ENCODE measurements at places on chromosomes 7 and 10.

DNA sequence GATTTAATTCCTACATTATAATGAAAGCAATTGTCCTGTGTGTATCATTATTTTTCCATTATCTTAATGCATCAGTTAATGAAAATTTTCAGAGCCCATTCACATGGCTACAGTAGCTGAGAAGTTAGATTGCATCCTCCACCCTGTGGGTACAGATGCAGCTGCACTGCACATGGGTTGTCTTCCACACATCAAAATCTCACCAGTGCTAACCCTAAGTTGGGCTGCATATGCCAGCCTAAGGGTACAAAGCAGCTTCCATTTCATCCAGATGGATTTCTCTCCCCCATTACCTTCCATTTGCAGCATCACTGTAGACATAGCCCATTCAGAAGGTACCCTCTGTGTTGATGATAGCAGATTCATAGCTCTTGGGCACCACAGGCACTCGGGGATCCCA lies 74.7 kb upstream of the WDR11 start:
- no peak for DNase-seq

DNA sequence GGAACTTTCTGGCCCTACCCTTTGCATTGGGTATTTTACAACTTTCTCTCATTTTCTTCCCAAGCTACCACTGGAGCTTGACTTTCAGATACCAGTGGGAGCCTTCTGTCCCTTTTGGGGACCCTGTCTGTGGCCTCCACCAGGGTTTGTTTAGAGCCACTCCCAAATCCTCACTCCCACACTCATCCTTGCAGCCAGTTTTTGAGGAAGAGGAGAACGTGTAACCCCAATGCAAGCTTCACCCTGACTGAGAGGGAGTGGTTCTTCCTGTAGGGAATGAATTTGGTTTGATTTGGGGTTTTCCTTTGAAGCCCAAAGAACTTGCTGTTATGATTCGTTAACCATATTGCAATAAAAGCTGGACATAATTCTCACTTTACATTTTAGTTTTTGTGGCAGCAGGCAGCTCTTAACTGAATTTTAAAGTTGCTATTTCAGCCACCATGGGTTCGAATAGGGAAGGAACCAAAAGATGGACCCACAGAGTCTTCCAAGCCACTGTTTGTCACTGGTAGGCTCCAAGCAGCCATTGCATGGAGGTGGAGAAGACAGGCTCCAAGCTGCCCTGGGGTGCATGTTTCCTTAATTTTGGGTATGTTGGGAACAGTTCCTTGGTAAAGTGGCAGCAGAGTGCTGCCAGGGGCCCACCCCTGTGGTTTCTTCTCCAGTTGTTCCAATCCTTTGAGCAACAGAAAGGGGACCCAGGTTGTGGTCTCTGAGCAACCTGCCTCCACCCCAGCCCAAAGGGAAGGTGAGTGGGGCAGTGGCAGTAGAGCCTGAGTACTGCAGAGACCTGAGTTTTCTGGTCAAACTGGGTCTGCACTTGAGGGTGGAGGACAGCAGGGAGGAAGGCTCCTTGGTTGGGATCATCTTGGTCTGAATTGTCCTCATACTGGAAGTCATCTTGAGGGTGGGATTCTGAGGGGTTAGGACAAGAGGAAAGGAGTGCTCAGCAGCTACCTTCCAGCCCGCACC lies 5.1 kb downstream of the EVX1 start:
- no peak for DNase-seq

- no peak for DNase-seq
These were observed 153.6 kb downstream of the DYNC1I1 start for GRCh38 chr7:95925971-95926370.

GRCh38 chr10:92470026-92470425 lies 103.9 kb downstream of the IDE start:
- DNase-seq: no peak

DNA sequence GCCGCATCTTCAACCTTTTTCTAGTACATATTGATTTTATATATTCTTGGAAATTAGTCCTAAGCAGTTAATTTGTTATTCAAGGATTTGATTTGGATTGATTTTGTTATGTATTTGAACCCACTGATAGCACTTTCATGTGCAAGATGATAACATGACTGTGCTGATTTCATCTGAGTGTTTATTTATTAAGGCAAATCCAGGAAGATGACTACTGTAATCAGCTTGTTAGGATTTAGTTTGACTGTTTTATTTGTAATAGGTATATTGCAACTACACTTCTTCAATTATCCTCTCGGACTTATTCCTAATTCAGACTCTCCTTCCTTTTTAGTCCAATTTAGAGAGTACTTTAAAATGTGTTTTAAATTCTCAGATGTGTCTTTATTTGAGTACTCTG lies 75.1 kb upstream of the PRKG1 start:
- no peak for DNase-seq

GRCh38 chr7:87599336-87599735 lies 1.3 kb downstream of the ABCB1 start:
- no peak for DNase-seq

- DNase-seq: no peak
These were observed 38.1 kb downstream of the RASGEF1A start for GRCh38 chr10:43228783-43229207.

GRCh38 chr10:17665747-17666146 lies 21.8 kb downstream of the STAM start:
- no peak for DNase-seq

GRCh38 chr7:27185854-27186667 lies 1.0 kb upstream of the HOXA11 start:
- DNase-seq: peak; percentile 19

DNA sequence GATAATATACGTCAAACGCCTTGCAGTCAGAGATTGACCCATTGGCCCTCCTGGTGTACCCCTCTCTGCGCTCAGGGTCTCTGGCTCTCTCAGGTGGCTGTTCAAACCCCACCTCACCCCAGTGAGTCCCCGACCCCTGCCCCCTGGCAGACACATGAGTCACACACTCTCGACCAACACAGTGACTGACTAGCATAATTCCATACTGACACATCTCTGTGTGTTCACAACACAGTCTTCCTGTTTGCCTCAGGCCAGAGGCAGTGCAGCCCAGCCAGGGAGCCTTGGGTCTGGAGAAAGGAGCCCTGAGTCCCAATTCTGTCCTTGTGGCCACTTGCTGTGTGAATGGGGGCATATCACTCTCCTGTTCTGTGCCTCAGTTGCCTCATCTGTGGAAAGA lies 40.1 kb downstream of the PALD1 start:
- no peak for DNase-seq

DNA sequence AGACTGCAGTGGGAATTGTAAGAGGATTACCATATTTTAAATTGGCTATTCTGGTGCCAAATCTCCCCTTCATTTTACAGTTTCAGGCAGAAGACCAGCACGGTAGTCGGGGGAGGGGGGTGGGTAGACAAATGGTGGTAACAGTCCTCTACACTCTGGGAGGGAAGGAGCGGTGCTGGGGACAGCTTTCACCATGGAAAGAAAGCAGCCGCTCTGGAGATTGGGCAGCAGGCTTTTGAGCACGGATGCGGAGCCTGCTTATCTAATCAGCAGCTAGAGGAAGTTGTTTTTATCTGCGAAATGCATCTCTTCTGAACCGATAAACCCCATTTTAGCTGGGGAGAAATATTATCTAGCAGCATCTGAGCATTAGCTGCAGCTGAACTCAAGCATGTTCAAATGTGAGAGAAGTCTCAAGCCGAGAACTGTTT lies 28.7 kb downstream of the IKZF1 start:
- no peak for DNase-seq

- DNase-seq: no peak
These were observed 899.1 kb upstream of the ZWINT start for GRCh38 chr10:57260175-57260574.

GRCh38 chr7:79713276-79713675 lies 259.8 kb upstream of the MAGI2 start:
- DNase-seq: no peak

- DNase-seq: peak; percentile 84
These were observed 1.5 kb upstream of the GRIFIN start for GRCh38 chr7:2477447-2478398.

DNA sequence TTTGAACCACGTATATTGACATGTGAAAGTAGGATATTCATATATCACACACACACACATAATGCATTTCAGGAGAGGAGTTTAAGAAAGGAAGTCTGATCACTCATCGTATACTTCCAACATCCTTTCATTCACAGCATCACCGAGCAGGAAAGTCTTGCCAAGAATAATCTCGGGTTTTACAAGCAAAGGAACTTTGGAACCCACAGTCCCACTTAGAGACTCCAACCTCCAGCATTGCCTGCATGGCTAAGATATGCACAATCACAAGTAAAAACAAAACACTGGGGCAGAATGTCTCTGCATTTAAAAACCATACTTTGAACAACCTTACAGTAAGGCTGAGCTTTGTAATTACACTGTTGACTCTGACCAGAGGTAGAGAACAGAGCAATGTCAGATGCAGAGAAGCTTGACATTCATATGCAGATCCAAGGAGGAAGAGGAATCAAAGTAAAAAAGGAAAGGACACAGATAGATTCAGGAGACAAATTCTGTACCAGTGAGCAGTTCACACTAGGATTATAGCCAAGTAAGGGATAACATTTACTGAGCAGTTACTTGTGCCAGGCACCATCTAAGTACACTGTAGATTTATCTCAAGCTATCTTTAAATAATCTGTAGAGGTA lies 14.8 kb downstream of the THSD7A start:
- no peak for DNase-seq

- DNase-seq: no peak
These were observed 376.9 kb upstream of the LRGUK start for GRCh38 chr7:133750287-133750686.

GRCh38 chr7:73921623-73922528 lies 60.9 kb downstream of the TMEM270 start:
- no peak for DNase-seq

- DNase-seq: no peak
These were observed 275.0 kb downstream of the PTEN start for GRCh38 chr10:88138319-88138848.

- no peak for DNase-seq
These were observed 38.3 kb upstream of the CREB5 start for GRCh38 chr7:28373990-28374389.

DNA sequence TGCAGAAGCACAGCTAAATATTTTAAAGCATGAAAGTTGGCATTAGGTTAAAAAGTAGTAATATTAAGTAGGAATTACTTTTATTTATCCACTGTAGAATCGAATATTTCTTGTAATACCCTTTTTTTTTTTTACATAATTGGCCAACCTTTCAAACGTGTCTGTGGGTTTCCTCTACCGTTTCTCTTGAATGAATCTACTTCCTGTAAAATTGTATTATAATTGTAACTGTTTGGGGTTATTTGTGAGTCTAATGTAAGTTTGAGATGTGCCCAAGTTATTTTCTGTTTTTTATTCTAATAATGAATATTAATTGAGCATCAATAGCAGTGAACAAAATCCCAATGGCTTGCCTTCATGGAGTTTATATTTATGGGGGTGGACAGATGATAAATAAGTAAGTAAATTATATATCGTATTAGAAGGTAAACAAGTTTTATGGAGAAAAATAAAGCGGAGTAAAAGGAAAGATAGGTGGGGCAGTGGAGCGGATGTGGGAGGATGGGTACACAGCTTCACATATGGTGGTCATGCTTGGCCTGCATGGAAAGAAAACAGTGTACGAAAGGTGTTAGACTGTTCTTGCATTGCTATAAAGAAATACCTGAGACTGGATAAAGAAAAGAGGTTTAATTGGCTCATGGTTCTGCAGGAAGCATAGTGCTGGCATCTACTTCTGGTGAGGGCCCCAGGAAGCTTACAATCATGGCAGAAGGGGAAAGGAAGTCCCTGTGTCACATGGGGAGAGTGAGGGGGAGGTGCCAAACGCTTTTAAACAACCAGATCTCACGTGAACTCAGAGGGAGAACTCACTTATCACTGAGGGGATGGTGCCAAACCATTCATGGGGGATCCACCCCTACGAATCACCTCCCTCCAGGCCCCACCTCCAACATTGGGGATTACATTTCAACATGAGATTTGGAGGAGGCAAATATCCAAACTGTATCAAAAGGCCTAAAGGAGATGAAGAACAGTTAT lies 5.4 kb downstream of the TSPAN13 start:
- no peak for DNase-seq

DNA sequence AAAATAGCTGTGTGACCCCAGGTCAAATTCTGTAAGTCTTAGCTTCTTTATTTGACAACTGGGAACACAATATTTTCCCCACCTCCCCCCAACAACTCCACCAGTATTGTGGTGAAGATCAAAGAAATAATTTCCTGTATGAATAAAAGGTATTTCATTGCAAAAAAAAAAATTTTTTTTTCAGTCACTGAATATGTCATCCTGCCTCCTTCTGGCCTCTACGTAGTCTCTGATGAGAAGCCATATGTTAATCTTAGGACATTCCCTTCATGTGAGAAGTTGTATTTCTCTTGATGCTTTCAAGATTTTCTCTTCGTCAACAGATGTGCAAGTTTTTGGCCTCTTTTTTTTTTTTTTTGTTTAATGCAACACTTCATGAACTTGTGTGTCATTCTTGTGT lies 33.0 kb downstream of the ZNF33A start:
- DNase-seq: no peak

- DNase-seq: no peak
These were observed 126.0 kb upstream of the WNT16 start for GRCh38 chr7:121202834-121203233.

DNA sequence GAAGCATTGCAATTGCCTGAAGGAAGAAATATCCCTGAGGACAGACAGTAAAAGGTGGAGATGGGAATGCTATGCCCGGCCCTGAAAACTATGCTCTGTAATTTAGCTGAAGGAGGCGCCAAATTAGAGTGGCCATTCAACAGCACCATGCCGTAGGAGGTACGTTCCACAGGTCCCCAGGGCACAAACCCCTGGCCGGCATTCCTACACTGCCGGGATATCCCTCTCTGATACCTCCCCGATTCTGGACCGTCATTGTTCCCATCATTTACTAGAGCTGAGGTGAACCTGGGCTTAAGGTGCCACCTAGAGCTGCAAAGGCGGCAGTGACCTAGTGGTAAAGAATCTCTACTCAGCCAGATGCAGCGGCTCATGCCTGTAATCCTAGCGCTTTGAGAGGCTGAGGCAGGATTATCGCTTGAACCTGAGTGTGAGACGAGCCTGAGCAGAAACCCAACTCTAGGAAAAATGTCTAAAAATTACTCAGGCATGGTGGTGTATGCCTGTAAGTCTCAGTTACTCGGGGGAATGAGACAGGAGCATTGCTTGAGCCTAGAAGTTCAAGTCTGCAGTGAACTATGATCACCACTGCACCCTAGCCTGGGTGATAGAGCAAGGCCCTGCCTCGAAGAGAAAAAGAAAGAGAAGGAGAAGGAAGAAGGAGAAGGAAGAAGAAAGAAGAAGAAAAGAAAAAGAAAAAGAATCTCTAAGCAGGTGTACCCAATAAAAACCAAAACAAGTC lies 53.0 kb upstream of the TNKS2 start:
- DNase-seq: no peak

- DNase-seq: no peak
These were observed 58.0 kb downstream of the ANKIB1 start for GRCh38 chr7:92303761-92304160.

- peak; percentile 21 for DNase-seq
These were observed 1.1 kb downstream of the PLXDC2 start for GRCh38 chr10:19817231-19817933.

- DNase-seq: no peak
These were observed 37.5 kb downstream of the MGAM start for GRCh38 chr7:142033154-142033553.

GRCh38 chr10:81108516-81109199 lies 571.0 kb downstream of the SH2D4B start:
- no peak for DNase-seq

- DNase-seq: no peak
These were observed 69.4 kb downstream of the CARD11 start for GRCh38 chr7:2974093-2974819.
